ENCODE measurements at places on chromosomes 4 and X. TPM values are rescaled to one million over a fixed set of nuclear protein-coding genes. Genes with fewer than 3 reads are reported as not detected.

USP17L18 gene
- not detected for total RNA-seq

HSFX4 gene
- total RNA-seq = not detected

ARHGEF38 gene
- 11.6 TPM for total RNA-seq

DUSP21 gene
- not detected for total RNA-seq

TLR3 gene
- total RNA-seq = 29.0 TPM

C4orf51 gene
- total RNA-seq = not detected

GUCY1B1 gene
- total RNA-seq = 1.0 TPM

TRIM2 gene
- total RNA-seq = 123 TPM

TKTL2 gene
- not detected for total RNA-seq

ZIC3 gene
- not detected for total RNA-seq

SORCS2 gene
- 0.21 TPM for total RNA-seq

HSFX3 gene
- total RNA-seq = not detected

TMEM154 gene
- 1.4 TPM for total RNA-seq

ERAS gene
- not detected for total RNA-seq

FDCSP gene
- total RNA-seq = not detected

KLKB1 gene
- 1.2 TPM for total RNA-seq

SYTL4 gene
- total RNA-seq = 52.5 TPM

PABPC1L2B gene
- total RNA-seq = not detected

GAGE12C gene
- total RNA-seq = not detected

LINC00632 gene
- 32.1 TPM for total RNA-seq

VSIG1 gene
- total RNA-seq = 0.50 TPM

CA5B gene
- total RNA-seq = 8.1 TPM

Measured in left colon (tissue), 2 donors.